ENCODE measurements at places on chromosomes 11 and 22.

GRCh38 chr22:18057568-18058209 lies 20.1 kb upstream of the PEX26 start:
- peak; percentile 51 for DNase-seq

GRCh38 chr11:128098781-128099180 lies 488.6 kb downstream of the ETS1 start:
- DNase-seq = no peak

- DNase-seq = peak; percentile 99
These were observed 16.9 kb downstream of the CTNND1 start for GRCh38 chr11:57778318-57779037.

GRCh38 chr11:47524291-47524874 lies 28.5 kb downstream of the CELF1 start:
- peak; percentile 69 for DNase-seq

GRCh38 chr11:130847517-130847916 lies 68.8 kb downstream of the SNX19 start:
- DNase-seq = no peak

DNA sequence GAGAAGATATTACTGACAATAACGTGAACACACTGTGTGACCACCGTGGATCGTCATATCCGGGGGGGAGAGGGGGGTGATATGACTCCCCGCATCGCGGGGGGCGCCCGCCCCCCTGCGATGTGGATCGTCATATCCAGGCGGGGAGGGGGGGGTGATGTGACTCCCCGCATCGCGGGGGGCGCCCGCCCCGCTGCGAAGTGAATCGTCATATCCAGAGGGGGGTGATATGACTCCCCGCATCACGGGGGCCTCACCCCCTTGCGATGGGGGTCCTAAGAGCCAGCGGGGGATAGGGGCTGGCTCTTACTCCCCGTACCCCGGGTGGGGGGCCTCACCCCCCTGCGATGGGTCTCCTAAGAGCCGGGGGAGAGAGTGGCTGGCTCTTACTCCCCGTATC lies 19.9 kb downstream of the UNC93B1 start:
- no peak for DNase-seq

DNA sequence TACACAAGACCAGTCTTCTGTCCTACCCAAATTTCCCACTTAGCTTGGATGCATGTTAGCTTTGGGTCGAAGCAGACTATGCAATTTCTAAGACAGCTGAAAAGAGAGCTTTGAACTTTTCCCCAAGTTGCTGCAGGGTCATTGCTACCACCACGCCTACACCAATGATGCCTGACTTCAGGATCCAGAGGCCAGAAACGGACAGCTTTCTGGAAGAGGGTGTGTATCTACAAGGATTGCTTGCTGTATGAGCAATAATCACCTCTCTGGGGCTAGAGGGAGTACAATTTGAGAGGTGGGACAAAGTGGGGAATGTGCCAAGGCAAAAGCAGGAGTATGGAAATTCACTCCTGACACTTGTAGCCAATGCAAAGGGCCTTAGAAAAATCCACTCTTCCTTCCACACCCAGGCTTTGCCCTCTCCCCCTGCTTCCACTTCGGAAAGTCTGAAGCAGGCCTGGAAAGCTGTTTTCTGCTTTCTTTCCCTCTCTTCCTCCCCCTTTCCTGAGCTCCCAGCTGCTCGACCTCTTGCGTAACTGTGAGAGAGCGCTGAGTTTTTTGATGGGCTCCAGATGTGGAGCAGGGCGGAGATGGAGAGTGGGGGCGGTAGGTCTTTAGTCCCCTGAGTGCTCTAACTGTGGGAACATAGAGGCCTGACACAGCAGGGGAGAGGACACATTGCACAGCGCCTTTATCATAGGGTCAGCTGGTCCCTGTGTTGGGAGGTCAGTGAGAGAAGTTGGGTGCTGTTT lies 2.1 kb upstream of the PHLDB1 start:
- no peak for DNase-seq

DNA sequence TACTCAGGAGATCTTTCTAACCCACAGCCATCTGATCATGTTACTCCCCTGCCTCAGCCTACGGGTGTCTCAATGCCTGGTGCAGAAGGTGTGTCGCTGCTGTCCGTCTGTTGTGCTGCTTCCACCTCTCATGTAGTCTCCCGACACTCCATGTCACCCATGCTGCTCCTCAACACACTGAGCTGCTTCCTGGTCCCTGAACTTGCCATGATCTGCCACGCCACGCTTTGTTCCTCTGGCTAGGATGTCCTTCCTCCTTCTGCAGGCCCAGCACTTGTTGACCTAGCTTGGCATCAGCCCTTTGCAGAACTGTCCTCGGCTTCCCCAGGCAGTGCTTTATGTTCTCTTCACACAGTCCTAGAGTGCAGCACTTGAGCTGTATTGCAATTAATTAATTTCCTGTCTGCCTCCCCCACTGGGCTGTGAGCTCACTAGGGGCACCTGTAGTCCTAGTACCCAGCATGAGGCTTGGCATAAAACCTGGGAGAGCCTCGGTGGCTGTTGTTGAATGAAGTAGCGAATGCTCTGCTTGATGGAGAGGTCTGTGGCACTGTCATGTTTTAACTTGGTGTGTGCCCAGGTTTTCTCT lies 9.5 kb downstream of the GTPBP1 start:
- DNase-seq = no peak

- no peak for DNase-seq
These were observed 635.5 kb upstream of the CCDC90B start for GRCh38 chr11:83921447-83922192.

- no peak for DNase-seq
These were observed 706 bp downstream of the DCPS start for GRCh38 chr11:126304457-126305075.

- DNase-seq = peak; percentile 26
These were observed 123.9 kb upstream of the NARS2 start for GRCh38 chr11:78698612-78699011.

GRCh38 chr11:12166299-12167060 lies 56.1 kb downstream of the MICAL2 start:
- DNase-seq = no peak
